ENCODE measurements at places on chromosomes 12 and 14. TPM values are rescaled to one million over a fixed set of nuclear protein-coding genes. Genes with fewer than 3 reads are reported as not detected.

The GDF3 gene
- total RNA-seq, result not detected

The PRB2 gene
- total RNA-seq, result not detected

The HDAC7 gene
- 44.4 TPM for total RNA-seq

The NGB gene
- not detected for total RNA-seq

The CCDC92 gene
- total RNA-seq, result 9.3 TPM

The AHNAK2 gene
- total RNA-seq, result 222 TPM

The MGAT2 gene
- total RNA-seq, result 48.6 TPM

The CCDC175 gene
- total RNA-seq, result not detected

The CLEC2A gene
- total RNA-seq, result not detected

The VRTN gene
- not detected for total RNA-seq

The DHRS7 gene
- 74.3 TPM for total RNA-seq

The HOXC6 gene
- total RNA-seq, result not detected

The DAO gene
- total RNA-seq, result not detected

The WNT1 gene
- total RNA-seq, result not detected

The PDE3A gene
- 0.14 TPM for total RNA-seq

The PAWR gene
- 28.3 TPM for total RNA-seq

Measured in airway epithelial cell (primary cell).